Endothelial cell of umbilical vein (primary cell): ENCODE measurements at places on chromosomes 12 and 14. TPM values are rescaled to one million over a fixed set of nuclear protein-coding genes. Genes with fewer than 3 reads are reported as not detected.

APOLD1 gene
- total RNA-seq = 5.3 and 6.0 TPM in 2 replicates

FAM222A gene
- total RNA-seq = 0.69 and 1.7 TPM in 2 replicates

MED13L gene
- 82.7 and 93.6 TPM in 2 replicates for total RNA-seq

MGAT4C gene
- total RNA-seq = not detected in 2 replicates

INHBC gene
- not detected in 2 replicates for total RNA-seq

CD27 gene
- total RNA-seq = not detected in 2 replicates

FAR2 gene
- total RNA-seq = 61.7 and 66.3 TPM in 2 replicates

NTF3 gene
- total RNA-seq = not detected in 2 replicates

SYNE3 gene
- total RNA-seq = 18.8 and 19.1 TPM in 2 replicates

MIP gene
- total RNA-seq = not detected in 2 replicates

PLA2G1B gene
- total RNA-seq = not detected in 2 replicates

ANO2 gene
- total RNA-seq = 51.6 and 65.0 TPM in 2 replicates

EXOC5 gene
- total RNA-seq = 95.0 and 104 TPM in 2 replicates

SDR9C7 gene
- not detected in 2 replicates for total RNA-seq

KRT79 gene
- not detected in 2 replicates for total RNA-seq

RASAL1 gene
- not detected in 2 replicates for total RNA-seq

TPPP2 gene
- total RNA-seq = not detected in 2 replicates

LRP6 gene
- total RNA-seq = 40.1 and 41.7 TPM in 2 replicates

GDF3 gene
- 4.1 and 5.0 TPM in 2 replicates for total RNA-seq

IFNG-AS1 gene
- not detected in 2 replicates for total RNA-seq

IL31 gene
- total RNA-seq = not detected in 2 replicates

WIF1 gene
- not detected in 2 replicates for total RNA-seq

OASL gene
- total RNA-seq = 0.33 TPM in 1 of 2 replicates, not detected in the other

ZFHX2 gene
- total RNA-seq = 2.0 and 2.3 TPM in 2 replicates

COPZ1 gene
- total RNA-seq = 137 and 143 TPM in 2 replicates

ST8SIA1 gene
- not detected in 2 replicates for total RNA-seq

SERPINA10 gene
- total RNA-seq = not detected in 2 replicates

TAS2R20 gene
- total RNA-seq = 2.2 and 3.3 TPM in 2 replicates

OTOGL gene
- total RNA-seq = 2.0 and 3.1 TPM in 2 replicates

PTGER2 gene
- total RNA-seq = not detected in 2 replicates

SMIM41 gene
- total RNA-seq = not detected in 2 replicates
